ENCODE measurements at places on chromosomes 2 and 18.

DNA sequence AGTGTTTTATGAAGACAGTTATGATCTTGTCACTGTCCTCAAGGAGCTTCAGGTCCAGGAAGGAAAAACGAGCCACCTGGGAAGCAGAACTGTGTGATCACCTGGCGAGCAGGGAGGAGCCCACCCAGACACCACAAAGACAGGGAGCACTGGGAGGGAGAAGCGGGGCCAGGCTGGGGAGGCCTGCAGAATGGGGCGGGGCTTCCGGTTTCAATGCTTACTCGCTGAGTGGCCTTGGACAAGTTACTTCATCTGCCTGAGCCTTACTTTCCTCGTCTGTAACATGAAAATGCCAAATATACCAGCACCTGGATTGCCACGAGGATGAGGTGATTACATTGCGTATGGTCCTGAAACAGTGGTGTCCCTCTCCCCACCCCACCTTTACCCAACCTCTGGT lies 227.5 kb downstream of the ANKRD30B start:
- no peak for DNase-seq

GRCh38 chr18:43078478-43079092 lies 36.9 kb downstream of the RIT2 start:
- no peak for DNase-seq

- DNase-seq, result no peak
Measured at GRCh38 chr2:217922101-217923006, 80.4 kb downstream of the TNS1 start.

GRCh38 chr18:2536063-2536462 lies 35.2 kb downstream of the METTL4 start:
- DNase-seq, result no peak

- no peak for DNase-seq
Measured at GRCh38 chr2:219430633-219431615, 3.7 kb upstream of the SPEG start.

DNA sequence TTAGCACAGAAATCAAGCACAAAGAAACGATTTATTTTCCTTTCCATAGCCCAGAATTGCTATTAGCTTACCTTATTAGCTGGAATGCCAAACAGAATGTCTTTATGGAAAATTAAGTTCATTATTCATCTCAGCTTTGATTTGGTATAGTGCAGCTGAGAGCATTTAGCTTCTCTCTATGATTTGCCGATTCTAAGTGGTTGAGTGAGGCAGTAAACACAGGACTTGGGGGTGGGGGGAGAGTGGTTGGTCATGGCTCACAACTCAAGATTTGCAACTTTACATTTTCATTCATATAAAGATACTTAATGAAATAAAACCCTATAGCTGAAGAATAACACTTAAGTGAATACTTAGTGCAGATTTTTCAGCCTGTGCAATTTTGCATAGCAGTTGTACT lies 395.2 kb downstream of the TGIF1 start:
- DNase-seq, result no peak

DNA sequence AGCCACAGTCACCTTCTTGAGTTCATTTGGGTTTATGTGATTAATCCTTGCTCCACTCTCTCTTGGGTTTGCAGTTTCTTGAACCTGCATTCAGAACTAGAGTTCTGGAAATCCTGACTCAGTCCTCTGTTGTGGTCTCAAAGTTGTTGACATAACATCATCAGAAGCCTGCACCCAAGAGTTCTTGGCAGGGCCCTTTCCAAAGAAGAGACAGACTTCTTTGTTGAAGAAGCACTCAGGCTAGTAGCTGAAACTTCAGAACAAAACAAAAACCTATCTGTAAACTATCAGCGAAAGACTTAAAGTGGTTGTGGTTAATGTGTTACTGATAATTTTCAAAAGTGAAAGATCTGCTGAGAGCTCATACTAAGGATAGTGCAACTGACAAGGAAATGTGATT lies 120.8 kb downstream of the FAM168B start:
- DNase-seq, result no peak

GRCh38 chr18:24071029-24071428 lies 56.5 kb downstream of the TTC39C start:
- no peak for DNase-seq

DNA sequence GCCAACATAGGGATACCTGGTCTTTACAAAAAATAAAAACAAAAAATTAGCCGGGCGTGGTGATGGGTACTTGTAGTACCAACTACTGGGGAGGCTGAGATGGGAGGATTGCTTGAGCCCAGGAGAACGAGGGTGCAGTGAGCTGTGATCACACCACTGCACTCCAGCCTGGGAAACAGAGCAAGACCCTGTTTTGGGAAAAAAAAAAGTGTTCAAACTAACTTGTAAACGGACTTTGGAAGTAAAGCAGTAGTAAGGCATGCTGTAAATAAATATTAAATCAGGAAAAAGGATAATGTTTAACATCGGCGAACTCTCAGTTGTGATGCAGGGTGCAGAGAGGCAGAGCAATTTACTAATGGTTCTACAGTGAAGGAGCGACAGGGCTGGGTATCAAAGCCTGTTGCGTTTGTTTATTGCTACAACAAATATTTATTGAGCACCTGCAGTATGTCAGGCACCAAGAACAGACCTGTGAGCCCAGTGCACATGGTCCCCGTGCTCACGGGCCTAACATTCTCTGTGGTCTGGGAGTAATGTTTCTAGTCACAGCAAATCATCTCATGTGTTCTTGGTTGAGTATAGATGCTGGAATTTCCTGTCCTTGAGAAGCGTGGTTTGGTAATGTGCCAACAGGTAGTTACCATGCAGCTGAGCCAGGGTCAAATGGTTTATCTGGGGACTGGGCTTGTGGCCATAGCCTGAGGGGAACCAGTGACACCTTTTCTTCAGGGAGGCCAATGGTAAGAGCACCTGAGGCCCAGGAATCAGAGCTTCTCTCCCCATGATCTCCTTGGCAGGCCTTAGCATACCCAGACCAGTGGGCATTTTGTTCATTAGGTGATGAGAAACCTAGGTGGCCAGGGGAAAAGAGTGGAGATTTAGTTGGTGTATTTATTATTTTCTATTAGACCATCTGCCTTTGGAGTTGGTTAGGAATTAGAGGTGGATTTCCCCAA lies 27.9 kb upstream of the GREB1 start:
- no peak for DNase-seq

DNA sequence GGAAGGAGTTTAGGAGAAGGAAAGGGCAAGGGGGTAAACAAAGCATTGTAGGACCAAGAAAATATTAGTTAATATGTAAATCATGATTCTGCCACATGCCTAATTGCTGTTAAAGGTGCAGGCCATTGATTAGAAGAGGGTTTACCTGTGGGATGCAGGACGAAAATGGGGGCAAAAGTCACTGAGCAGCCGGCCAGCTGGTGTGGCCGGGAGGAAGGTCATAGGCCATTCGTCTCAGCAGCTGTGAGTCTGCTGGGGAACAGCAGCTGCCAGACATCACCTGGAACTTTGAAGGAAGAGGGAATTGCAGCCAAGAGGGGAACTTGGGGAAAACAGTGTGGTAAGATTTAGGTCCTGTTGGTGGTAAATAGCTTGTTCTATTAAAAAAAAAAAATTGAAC lies 184.4 kb downstream of the DYSF start:
- no peak for DNase-seq

DNA sequence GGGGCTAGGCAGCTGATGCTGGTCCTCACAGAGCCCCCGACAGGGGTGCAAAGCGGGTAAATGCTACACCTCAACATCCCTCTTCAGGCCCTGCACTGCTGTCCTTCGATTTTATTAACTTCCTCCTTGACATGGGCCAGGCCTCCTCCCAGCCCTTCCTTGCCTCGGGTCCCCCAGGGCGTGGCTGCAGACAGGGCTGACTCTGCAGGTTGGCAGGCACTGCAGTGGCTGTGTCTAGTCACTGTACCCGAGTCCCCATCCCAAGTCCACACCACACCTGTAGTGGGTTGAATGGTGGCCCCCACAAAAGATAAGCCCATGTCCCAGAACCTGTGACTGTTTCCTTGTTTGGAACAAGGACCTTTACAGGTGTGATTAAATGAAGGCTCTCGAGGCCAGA lies 140.2 kb downstream of the TWIST2 start:
- DNase-seq, result no peak

DNA sequence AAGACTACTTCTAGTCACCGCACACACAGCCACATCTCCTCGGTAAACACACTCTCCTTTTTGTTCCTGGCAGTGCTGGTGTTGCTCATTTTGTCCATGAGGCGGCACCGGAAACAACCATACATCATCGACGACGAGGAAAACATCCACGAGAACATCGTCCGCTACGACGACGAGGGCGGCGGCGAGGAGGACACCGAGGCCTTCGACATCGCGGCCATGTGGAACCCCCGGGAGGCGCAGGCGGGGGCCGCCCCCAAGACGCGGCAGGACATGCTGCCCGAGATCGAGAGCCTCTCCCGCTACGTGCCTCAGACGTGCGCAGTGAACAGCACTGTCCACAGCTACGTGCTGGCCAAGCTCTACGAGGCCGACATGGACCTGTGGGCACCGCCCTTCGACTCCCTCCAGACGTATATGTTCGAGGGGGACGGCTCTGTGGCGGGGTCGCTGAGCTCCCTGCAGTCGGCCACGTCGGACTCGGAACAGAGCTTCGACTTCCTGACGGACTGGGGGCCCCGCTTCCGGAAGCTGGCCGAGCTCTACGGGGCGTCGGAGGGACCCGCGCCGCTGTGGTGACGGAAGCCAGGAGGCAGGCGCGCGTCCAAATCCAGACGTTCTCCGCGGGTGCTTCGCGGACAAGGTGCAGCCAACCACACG lies 221.0 kb downstream of the CDH20 start:
- DNase-seq, result no peak

DNA sequence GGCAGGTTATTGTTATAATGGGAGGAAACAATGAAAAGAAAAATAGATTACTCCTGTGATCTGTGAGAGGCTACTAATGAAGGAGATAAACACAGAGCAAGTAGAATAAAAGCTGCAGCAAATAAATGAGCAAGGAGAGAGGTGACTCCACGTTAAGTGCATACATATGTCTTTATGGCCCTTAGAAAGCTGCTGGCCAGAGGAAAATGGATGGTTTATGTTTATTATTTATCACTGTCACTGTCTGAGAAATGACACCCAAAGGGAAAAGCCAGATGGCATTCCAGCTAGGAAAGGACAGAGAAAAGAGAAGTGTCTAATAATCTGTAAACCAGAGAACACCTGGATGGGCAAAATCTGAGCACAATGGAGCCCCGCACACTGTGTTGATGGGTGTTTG lies 122.9 kb upstream of the DDX18 start:
- no peak for DNase-seq

DNA sequence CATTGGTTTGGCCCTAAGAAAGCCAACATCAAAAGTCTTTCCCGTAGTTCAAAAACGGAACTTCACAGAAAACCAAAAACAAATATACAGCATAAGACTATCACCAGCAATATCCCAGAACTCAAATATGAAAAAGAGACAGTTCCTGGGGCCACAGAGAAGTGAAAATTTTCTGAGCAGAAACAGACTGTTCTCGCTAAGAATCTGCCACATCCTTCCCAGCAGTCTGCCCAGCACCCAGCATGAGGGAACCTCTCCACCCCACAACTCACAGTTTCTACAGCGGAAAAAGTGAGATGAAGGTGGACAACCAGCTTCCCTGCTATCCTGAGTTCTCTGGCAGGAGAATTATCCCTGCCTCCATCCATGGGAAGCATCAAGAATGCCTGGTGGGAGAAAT lies 26.7 kb upstream of the TMEM163 start:
- no peak for DNase-seq

DNA sequence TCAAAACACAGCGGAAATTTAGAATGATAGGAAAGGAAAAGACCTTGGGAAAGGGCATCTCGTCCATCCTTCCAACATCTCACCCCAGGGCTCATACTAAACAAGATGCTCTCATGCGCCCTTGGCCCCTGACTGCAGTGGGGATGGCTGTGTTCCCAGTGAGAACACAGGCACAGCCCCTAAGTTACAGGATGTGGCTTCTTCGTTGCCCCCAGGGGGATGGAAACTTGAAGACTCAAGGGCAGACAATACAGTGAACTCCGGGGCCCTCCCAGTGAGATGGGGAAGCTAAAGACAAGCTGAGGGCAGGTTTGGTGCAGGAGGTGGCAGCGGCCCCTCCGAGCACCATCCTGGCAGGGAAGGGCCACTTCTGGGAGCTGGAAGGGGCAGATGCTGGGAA lies 139.7 kb downstream of the INO80D start:
- DNase-seq, result no peak

DNA sequence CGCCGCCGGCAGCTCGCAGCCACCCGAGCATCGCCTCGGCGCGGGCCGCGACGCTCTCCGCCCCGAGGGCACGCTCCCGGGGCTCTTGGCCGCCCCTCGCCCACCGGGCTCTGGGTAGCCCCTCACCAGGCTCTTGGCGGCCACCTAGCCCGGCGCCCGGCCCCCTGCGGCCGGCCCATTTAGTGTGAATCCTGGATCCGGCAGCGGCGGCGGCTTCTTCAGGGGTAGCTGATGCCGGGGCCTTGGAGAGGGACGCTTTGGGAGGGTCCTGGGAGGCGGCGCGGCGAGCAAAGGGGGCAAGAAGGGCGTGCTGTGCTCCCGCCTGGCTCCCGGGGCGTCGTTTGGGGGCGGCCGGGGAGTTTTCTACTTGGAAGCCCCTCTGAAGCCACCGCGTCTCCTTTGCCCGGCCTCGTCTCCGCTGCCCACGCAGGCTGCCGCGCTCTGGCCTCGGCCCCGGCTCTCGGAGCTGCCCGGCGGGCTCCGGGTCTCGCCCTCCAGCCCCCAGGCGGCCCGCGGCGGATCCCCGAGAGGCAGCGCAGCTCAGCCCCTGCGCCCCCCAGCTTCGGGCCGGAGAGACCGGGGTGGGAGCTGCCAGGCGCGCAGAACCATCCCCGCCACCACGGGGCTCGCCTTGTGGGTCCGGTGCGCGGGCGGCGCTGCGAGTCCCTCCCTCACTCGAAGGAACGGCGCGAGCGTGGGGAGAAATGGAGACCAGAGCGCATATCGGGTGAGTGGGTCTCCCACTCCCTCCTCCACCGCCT lies 509 bp downstream of the PIEZO2 start:
- no peak for DNase-seq

DNA sequence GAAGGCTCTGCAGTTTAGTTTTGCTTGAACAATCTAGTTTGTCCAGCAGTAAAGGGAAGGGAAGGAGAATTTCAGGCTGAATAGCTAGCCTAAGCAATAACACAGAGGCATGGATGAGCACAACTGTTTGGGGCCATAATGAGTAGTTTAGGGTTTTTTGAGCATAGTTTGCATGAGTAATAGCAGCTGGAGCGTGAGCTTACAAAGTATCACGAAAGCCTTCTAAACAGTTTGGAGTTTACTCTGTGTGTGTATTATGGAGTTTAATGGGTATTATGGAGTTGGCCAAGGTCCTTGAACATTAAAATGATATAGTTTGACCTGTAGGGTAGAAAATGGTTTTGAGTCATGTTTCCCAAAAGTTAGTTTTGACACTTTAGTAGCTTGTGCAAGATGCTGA lies 782.3 kb downstream of the ERBB4 start:
- no peak for DNase-seq
